ENCODE measurements at places on chromosomes 1 and 21. TPM values are rescaled to one million over a fixed set of nuclear protein-coding genes. Genes with fewer than 3 reads are reported as not detected.

The RUNX3 gene
- total RNA-seq: 0.26 TPM

The KIAA0040 gene
- 2.7 TPM for total RNA-seq

DNA sequence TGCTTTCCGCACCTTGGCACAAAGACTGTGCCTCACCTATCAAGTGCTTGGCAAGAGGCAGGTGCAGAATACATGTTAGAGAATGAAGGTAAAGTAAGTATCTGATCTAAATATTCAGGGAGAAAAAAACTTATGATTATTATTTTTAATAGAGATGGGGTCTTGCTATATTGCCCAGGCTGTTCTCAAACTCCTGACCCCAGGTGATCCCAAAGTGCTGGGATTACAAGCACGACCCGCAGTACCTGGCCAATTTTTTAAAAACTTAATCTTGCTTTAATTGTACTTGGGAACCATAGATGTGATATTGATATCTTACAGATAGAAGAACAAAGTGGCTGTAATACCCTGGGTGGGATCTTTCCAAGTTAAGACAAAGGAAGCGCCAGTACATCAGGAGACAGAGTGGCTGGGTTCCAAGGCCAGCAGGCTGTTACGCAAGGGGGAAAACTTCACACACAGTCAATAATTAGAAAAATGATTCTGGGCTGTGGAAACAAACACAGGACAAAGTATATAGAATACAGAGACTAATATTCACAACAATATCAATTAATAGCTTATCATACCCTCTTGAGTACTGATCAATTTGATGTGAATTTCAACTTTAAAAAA lies 58.6 kb upstream of the ATP1A1 start:
- no peak for DNase-seq

GRCh38 chr1:10867138-10867721 lies 70.8 kb upstream of the CASZ1 start:
- DNase-seq: no peak

DNA sequence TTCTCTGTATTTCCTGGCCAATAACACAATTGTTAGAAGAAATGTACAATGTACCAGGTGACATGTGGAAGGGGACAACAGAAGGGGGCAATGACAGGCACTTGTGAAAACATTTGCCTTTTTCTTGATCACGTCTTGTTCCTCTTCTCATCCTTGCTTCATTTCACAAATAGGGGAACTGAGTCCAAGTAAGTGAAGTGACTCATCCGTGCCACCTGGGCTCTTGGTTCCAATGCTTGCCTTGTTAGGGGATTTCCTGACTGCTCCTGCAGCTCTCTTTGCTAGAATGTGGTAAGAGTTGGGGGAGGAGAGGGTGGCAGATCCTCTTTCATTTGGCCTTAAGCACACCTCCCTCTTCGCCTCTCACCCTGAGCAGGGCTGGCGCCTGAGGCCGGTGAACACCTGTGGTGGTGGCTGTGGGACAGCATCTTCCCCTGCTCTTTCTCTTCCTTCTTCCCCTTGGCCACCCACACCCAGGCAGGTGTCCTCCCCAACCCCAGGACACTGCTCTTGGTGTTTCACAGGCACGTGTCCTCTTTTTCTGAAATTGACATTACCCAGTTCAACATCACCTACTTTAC lies 2.2 kb upstream of the RHEX start:
- peak; percentile 76 for DNase-seq

- DNase-seq: no peak
Measured at GRCh38 chr1:150874455-150875196, 1.8 kb downstream of the ARNT start.

DNA sequence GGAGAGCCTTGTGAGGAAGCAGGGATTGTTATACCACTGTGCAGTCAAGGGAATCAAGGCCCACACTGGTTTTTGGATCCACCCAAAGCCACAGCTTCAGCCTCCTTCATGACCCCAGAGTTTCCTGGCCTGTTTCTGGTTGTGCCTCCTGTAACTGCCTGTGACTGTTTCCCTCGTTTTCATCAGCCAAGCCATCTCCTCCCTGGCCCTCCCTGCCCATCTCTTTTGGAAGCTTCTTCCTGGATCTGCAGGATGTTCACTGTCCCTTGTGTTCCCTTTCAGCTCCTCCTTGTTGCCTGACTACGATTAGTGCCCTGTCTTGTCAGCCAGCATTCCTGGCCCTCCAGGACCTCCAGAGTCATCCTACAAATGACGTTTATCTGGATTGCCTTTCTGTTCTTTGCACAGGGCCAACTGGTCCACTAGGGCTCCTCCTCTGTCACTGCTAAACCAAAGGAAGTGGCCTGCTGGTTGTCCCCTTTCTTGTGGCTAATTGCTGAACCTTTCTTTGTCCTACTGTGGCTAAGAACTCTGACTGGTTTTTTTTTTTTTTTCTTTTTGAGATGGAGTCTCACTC lies 17.9 kb downstream of the SFT2D2 start:
- no peak for DNase-seq
